ENCODE measurements at places on chromosomes 13 and 19. TPM values are rescaled to one million over a fixed set of nuclear protein-coding genes. Genes with fewer than 3 reads are reported as not detected.

MYO1F gene
- total RNA-seq, result 1.2 TPM

PLPP2 gene
- total RNA-seq, result 152 TPM

GRCh38 chr19:38207543-38207942 lies 16.5 kb downstream of the DPF1 start:
- no peak for DNase-seq

KLK3 gene
- total RNA-seq, result not detected

GRCh38 chr19:45297674-45298073 lies 25.0 kb downstream of the CKM start:
- DNase-seq, result no peak

ZNF471 gene
- not detected for total RNA-seq

CABP5 gene
- total RNA-seq, result not detected

ITGBL1 gene
- 0.04 TPM for total RNA-seq

GRCh38 chr13:47408546-47409319 lies 511.9 kb upstream of the HTR2A start:
- DNase-seq, result no peak

GPALPP1 gene
- 20.3 TPM for total RNA-seq

DNA sequence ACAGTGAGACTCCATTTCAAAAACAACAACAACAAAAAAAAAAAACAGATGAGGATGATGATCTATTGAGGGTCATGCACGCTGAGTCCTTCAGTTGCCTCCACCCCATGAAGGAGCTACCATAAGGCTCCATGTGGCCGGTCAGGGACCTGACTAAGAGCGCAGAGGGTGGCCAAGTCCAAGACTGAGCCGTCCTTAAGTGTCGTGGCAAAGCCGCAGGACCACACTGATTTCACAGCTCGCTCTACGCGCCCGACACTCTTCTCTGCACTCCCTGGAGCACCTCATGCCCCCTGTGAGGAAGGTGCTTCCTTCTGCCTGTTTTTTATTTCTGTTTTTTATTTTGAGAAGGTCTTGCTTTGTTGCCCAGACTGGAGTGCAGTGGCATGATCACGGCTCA lies 12.3 kb downstream of the TTYH1 start:
- DNase-seq, result no peak

DNA sequence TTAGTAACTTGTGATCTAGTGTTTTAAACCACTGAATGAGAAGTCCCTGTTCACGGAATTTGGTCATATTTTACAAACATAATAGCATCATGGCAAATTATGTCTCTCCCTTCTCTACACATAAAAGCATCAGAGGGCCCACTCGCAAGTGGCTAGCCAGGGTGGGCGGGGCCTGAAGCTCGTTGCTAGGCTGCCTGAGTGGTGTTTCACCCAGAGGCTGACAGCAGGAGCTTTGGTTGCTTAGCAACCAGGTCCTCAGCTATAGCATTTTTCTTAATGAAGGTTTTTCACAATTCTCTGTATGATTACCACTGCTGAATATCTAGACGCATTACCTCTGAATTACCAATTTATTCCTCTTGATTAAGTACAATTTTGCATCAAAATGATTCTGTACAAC lies 126.5 kb downstream of the NALCN start:
- DNase-seq, result peak; percentile 75

GRCh38 chr13:71727662-71728061 lies 139.3 kb downstream of the DACH1 start:
- no peak for DNase-seq

Data from H9 (cell line).